Caco-2 (cell line): ENCODE measurements at places on chromosomes 7 and 10. TPM values are rescaled to one million over a fixed set of nuclear protein-coding genes. Genes with fewer than 3 reads are reported as not detected.

The ZNF425 gene
- total RNA-seq: 2.6 and 4.0 TPM in 2 replicates

The CAV1 gene
- 4.9 and 6.0 TPM in 2 replicates for total RNA-seq

The NPC1L1 gene
- total RNA-seq: 5.9 and 6.5 TPM in 2 replicates

DNA sequence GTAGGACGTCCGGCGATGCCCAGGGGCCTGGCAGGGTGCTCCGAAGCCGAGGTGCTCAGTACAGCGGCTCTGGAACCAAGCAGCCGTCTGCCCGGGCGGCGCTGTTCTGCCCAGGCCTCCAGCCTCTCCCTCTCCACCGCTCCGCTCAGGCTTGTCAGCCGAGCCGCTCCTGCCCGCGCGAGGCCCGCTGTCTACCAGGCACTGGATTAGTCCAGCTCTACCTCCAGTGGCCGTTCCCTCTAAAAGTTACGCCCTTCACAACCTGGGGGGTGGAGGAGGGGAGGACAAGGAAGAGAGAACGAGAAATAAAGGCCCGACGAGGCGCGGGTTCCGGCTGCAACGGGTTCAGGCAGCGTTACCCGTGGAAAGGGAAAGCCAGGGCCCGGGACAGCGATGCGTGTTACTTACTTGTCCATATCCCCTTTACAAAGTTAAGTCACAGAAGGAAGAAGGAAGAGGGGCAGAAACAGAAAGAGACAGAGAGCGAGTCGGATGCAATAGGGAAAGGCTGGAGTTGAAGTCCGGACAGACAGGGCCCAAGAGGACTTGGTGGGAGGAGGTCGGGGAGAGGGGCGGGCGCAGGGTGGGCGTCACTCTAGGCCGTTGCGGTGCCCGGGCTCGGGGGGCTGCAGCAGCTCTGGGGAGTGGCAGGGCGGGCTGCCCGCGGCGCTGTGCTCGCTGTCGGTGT is 2.8 kb downstream of the SP8 start:
- H3K27ac ChIP-seq: peak overlapping the region; percentile 89
- H3K4me1 ChIP-seq: peaks cover 17% of the 10 kb centered on the region
- H3K4me3 ChIP-seq: no peak overlapping the region
- DNase-seq: no peak

GRCh38 chr7:116805100-116805544 is 57.3 kb upstream of the CAPZA2 start:
- no peaks in the 10 kb centered on the region for H3K36me3 ChIP-seq
- H3K27me3 ChIP-seq: no peaks in the 10 kb centered on the region
- no peak overlapping the region for H3K4me3 ChIP-seq
- peaks cover 90% of the 10 kb centered on the region for H3K4me1 ChIP-seq
- no peak overlapping the region for H3K27ac ChIP-seq
